Large intestine (tissue), 12 donors: ENCODE measurements at places on chromosomes 5 and 9. TPM values are rescaled to one million over a fixed set of nuclear protein-coding genes. Genes with fewer than 3 reads are reported as not detected.

DNA sequence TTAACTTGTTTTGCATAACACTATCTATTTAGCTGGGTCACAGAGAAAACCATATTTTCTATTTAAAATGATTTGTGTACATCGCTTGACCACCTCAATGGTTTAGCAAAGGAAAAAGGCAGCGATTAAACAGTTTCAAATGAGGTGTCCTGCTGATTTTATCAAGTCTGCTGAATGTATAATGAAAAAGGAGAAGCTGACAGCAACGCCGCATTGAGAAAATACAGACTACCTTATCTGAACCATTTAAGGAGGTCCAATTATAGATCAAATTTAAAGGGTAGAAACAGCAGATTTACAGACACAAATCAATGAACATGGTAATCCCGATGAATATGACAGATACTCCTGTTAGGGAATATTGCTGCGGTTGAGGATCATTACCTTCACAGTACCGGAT lies 29.6 kb downstream of the PSMB7 start:
- no peak for DNase-seq

- DNase-seq: no peak
These were observed 94.3 kb upstream of the OTULINL start for GRCh38 chr5:14486996-14487896.

- no peak for DNase-seq
These were observed 436.3 kb upstream of the PAPPA start for GRCh38 chr9:115717298-115717697.

DNA sequence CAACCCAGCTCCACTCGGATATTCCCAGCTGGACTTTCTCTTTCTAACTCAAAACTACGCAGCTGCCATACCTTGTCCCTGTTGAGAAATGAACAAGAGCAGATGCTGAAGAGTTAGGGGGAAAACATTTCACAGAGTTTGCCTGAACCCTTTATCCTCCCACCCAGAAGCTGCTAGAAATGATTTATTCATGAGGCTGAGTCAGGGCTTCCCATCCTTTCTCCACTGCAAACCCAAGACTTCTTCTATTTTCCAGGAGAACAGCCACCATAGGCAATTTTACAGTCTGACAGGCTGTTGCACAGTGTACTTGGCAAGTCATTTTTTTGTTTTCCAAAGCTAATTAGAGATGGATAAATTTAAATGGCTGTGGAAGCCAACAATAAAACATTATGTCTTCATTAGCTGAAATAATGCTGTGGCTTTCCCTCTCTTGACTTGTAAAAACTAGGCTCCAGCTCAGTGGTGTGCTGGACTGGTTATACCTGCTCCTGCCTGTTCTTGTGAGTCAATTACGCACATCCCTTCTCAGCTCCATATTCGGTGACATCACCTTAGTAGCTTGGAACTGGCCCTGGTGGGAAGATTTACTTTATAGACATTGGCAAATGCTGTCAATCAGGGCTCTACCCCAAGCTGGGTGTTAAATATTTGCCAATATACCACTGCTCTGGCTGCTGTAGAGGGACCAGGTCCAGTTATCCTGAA lies 71.9 kb downstream of the KIF4B start:
- no peak for DNase-seq

DNA sequence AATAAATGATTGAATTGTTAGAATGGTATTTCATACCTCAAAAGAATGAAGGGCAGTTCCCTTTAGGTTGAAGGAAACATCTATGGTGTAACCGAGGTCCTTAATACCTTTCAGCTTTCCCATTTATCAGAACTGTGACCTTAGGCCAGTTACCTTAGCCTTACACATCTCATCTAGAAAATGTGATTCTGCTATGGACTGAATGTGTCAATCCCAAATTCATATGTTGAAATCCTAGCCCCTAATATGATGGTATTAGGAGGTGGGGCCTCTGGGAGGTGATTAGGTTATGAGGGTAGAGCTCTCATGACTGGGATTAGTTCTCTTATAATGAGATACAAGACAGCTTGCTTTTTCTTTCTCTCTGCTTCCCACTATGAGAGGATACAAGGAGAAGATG lies 441.9 kb downstream of the PLK2 start:
- no peak for DNase-seq

DNA sequence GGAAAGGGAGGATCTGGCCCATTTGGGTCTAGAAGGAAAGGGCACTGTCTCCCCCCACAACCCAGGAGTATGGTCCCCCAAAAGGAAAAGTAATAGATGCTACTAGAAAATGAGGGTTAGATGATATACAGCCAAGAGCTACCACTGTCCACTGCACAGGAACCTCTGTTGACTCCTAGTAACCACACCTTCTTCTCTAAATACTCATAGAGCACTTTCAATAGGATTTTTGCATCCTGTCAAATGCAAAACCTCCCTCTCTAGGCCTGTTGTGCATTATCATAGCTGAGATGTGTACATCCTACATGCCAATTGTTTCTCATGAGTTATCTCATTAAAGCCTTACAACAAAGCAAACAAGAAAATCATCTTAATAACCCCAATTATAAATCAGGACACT lies 66.8 kb downstream of the THBS4 start:
- no peak for DNase-seq

DNA sequence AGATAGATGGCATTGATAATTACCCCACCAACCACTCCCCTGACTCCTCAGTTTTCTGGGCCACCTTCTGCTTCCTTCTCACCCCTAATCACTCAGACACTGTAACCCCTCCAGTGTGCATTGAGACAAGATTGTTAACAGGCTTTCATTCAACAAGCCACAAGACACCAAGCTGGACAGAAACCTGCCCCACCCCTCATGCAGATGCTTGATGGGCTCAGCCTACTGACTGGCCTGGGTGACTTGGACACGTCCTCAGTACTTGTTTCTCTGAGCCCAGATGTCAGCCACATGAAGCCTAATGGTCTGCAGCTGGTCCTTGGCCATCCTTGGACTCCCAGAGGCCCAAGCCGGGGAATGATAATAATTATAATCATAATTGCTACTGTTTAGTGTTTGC lies 71.4 kb upstream of the SMIM23 start:
- DNase-seq: no peak

- no peak for DNase-seq
These were observed 40.9 kb downstream of the NMUR2 start for GRCh38 chr5:152364172-152364571.

GRCh38 chr5:175772747-175773533 lies 98.4 kb upstream of the CPLX2 start:
- no peak for DNase-seq

- DNase-seq: no peak
These were observed 85.8 kb downstream of the ZSWIM6 start for GRCh38 chr5:61417851-61418250.

DNA sequence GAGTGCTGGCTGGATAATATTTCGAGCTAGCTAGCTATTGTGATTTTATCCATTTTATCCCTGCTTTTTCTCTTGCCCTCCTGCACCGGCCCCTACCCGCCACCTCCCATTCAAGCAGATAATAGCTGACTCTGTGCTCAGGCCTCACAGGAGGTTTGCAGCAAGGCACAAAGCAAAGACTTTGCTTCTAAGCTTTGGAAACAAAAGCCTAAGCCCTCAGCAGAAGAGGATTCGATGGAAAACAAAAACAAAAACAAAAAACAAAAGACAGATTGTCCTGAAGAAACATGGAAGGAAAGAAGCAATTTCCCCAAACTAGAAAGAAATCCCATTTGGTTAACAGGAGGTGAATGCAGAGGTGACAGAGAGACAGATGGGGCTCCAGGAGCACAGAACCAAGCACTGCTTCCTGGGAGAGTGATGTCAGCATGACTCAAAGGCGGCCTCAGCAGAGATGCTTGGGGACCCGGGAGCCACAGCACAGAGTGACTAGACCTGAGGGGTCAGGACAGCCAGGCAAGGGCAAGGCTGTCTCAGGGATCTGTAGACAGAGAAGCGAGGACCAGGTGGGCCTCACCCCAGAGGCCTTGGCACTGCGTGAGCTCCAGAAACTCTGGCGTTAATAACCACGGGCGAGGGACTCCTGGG lies 28.4 kb downstream of the MTX3 start:
- DNase-seq: no peak

DNA sequence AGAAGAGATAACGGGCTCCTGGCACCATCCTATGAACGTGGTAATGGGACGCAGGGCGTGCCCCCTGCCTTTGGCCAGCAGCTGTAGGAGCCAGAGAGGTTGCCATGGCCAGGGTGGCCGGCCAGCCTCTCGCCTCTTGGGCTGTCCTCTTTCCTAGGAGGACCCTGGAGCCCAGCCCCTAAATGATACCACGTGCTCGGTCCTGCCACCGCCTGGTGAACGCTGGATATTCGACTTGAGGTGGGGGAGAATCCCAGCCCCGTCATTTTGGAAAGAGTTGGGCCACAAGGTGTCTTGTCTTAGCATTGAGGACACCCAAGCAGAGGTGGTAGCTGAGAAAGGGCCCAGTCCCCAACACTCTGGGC lies 391 bp upstream of the NRG2 start:
- DNase-seq: no peak

GRCh38 chr5:140321796-140322195 lies 18.9 kb upstream of the PFDN1 start:
- DNase-seq: peak; percentile 18

DNA sequence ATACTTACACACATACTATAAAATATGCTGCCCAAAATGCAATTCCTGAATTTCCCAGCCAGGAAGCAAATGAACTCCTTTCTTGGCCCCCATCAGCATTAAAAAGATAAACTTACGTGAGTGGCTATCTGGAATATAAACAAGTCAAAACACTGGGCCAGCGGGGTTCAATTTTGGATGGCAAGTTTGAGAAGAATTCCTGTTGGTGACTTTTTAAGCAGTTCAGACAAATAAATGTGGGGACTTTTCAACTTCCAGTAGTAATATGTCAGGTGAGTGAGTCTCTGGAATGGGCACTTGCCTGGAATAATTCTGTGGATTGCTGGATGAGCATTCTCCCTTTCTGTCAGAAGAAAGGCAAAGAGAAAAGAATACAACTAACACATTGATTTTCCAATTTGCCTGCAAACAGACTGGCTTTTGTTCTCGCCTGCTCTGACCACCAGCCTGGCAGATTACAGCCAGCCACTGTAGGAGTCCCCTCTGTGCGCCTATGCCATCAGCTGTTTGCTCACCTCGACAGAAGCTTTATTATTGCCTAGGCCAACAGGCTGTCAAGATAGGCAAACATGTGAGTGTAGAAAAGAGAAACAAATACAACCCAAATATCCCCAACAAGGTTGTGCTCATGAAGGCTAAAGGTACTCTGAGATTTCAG lies 78.6 kb downstream of the MRPS27 start:
- no peak for DNase-seq

DNA sequence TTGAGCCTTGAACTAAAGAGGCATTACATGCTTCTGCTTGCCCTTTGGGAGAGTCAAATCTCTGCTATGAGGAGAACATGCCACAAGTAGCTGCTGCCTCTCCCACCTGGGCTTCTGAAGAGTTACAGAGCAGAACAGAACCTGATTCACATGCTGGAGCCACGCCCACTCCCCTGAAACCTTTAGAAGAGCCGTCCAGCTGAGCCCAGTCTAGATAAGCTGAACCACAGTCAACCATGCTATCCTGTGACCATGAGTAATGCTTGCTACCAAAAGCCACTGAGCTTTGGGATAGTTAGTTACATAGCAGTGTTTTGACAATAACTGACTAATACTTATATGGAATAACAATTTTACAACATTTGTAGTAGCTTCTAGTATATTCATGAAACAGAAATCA lies 111.0 kb upstream of the VCAN start:
- no peak for DNase-seq

DNA sequence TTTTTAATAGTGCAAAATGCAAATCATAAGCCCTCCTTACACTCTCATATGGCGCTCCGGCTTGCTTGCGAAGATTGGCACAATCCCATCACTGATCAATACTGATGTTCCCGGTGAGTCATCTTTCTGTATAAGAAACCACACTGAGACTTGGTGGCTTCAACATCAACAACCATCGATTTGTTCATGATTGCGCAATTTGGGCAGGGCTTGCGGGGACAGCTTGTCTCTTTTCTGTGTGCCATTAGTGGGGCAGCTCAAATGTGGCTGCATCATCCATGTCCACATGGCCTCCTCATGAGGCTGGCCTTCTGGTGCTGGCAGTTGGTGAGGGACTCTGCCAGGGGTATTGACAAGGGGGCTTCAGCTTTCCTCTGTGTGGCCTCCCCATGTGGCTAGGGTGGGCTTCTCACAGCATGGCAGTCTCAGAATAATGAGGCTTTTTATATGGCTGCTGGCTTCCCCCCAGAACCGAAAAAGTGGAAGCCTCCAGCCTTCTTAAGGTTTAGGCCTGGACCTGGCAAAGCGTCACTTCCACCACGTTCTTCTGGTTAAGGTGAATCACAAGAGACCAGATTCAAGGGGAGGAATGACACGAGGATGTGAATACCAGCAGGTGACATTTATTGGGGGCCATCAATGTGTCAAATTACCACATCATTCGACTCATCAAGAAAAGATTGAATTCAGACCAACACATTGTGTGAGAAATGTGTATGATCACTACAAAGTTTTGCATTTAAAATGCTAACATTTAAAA lies 79.5 kb upstream of the NFIL3 start:
- no peak for DNase-seq

DNA sequence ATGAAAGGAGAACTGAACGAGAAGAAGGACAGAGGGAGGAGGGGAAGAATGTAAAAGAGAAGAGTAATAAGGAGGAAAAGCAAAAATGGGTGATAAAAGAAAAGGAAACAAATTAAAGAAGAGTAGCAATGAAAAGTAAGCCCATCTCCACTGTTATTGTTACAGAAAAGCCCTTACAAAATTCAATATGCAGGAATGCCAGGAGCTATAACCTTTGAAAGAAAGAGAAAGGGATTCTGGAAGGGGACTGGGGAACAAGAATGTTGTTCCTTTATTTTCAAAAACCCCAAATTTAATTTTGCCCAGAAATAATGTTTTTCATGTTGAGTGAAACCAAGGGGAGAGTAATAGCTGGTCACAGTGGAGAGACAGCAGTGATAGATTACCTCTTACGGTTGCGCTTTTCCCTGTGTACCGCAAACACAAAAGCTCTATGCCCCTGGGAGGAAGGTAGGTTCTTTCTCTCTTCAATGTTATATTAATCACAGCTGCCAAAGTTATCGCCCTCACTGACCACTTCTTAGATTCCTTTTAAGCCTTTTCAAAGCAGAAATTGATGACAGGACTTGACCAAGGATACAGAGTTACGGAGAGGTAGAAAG lies 86.7 kb downstream of the BRINP1 start:
- DNase-seq: no peak

DNA sequence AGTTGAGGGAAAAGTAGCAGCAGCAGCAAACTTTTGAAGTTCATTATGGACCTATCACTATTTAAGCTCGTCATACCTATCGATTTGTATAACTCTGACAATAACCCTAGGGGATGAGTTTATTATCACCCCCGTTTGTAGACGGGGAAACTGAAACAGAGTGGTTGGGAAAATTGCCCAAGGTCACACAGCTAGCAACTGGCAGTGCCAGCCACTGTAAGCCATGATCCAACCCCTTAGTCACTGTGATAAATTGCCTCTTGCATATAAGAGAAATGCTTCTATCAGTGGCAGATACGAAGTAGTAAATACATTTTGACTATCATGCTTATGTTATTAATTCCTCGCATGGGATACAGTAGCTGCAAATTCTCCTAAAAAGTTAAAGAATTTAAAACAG lies 73.3 kb upstream of the ATP10B start:
- no peak for DNase-seq

ANKRD20A1 gene
- 0.73 TPM for polyA plus RNA-seq

TMC1 gene
- polyA plus RNA-seq: 0.16 TPM

OCLN gene
- polyA plus RNA-seq: 85.5 TPM

GAPT gene
- polyA plus RNA-seq: 0.57 TPM

IFNA14 gene
- polyA plus RNA-seq: not detected

SLC6A19 gene
- 295 TPM for polyA plus RNA-seq

PPP3R2 gene
- polyA plus RNA-seq: 0.01 TPM

GABRA6 gene
- polyA plus RNA-seq: not detected

SEMA5A gene
- polyA plus RNA-seq: 11.9 TPM

SLIT3 gene
- polyA plus RNA-seq: 18.3 TPM

DRD1 gene
- polyA plus RNA-seq: 0.04 TPM
